ENCODE measurements at places on chromosomes 5 and 9.

DNA sequence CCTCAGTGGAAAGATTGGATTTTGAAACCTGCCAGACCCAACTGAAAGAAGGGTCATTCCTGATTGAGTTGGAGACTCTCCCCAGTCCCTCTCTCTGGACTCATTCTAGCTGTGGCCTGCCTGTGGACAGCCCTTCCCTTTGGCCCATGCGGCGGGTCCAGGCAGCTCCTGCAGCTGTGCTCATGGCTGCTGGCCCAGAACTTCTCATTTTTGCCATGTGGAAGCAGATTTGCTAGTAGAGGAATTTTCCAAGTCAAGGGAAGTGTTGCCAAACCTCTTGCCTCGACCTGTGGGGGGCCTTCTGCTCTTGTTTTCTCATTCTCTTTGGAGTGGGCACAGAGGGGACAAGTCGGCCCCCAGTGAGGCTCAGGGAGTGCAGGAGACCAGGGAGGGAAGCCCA, 89.2 kb downstream of the ANKRD33B start:
- peak; percentile 53 for DNase-seq

DNA sequence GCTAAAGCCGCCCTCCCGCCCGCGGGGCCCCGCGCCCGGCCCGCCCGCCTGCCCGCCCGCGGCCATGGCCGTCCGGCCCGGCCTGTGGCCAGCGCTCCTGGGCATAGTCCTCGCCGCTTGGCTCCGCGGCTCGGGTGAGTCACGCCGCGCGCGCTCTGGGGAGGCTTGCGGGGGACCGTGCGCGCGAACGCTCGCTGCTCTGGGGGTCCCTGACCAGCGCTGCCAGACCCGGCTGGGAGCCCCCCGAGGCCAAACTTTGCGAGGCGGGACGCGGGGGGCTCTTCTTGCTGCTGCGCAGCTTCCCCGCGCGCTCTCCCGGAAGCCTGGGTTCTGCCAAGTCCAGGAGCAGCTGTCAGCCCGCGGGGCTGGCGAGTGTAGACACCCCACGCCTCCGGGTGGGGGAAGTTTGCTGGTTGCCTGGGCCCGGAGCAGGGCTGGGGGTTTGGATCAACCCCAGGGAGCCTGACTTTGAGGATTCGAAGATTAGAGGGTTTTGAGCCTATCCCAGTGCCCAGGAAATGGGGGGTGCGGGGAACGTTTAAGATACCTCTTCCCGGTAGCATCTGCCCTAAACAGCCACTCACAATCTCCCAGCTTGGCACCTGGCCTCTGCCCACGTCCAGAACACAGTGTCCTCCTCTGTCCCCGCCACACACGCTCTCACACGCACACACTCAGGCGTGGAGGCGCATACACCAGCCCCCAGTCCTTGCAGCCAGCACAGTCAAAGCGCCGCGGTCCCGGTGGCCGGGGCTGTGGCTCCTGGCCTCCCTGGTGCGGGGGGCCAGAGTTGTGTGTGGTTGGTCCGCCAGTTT, 535 bp downstream of the UNC5A start:
- DNase-seq, result peak; percentile 62

GRCh38 chr9:131562032-131562959, 17.0 kb downstream of the PRRT1B start:
- no peak for DNase-seq

- DNase-seq, result no peak
Observed at GRCh38 chr5:61280761-61281427, 51.2 kb upstream of the ZSWIM6 start.

DNA sequence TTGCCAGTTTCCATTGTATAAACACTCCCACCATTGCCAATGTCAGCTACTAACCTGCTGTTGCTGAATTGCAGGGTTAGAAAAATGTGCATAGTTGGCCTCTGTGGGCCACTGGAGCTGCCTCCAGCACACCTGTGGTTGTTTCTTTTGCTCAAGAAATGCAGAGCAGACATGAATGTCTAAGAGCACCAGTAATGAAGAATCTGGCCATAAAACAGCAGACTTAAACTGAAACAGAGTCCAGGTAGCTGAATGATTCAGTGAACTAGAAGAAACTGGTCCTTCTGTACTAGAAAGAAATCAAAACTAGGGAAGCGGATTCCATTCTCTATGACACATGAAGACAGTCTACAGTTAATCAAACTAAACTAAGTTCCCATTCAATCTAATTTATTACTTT, 48.2 kb downstream of the NUDT12 start:
- no peak for DNase-seq

GRCh38 chr5:126808521-126808988, 31.6 kb downstream of the LMNB1 start:
- peak; percentile 42 for DNase-seq

- no peak for DNase-seq
Observed at GRCh38 chr5:25095261-25095660, 450.5 kb upstream of the CDH10 start.

DNA sequence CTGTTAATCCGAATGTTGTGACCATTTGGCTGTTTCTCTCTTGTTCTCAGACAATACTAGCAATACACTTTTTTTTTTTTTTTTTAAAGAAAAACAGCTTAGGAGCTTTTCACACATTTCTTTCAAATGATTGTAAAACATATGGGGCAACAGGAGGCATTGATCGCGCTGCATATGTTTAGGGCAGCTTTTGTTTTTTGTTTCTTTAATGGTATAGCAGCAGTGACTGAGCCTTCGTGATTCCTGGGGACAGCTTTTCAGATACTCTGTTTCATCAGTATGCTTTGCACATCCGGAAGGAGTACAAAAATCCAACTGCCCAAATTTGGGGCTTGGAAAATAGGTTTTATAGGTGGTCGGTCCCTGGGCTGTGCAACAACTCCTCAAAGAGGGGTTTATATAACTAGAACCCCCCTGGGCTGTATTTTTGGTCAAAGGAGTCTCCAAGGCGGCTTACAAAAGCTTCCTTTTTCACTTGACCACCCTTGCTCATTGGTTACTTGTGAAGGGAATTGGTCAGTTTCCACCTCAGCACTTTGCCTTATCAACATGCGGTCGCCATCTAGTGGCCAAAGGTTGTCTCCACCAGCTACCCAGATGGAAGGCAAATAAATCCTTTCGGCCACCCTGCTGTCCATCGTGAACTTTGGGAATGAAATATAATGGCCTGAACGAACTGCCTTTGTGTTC, 91.8 kb downstream of the PDE6A start:
- peak; percentile 83 for DNase-seq

DNA sequence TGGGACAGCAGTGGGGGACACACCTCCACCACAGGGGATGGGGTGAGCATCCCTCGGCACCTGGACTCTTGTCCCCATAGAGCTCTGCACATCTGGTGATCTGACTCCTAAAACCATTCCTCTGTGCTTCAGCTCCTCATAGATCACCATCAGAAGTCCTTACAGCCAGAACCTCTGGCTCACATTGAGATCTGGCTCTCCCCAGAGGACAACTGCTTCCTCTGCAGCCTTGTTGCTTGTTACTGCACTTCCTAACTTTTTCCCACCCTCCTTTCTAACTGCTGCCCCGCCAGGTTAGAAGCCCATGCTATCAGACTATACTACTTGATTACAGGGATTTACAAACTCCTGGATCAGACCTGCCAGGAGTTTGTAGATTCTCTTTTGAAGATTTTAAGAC, 64.5 kb downstream of the ARSB start:
- peak; percentile 44 for DNase-seq

GRCh38 chr5:168268949-168269936, 22.2 kb upstream of the WWC1 start:
- peak; percentile 92 for DNase-seq

DNA sequence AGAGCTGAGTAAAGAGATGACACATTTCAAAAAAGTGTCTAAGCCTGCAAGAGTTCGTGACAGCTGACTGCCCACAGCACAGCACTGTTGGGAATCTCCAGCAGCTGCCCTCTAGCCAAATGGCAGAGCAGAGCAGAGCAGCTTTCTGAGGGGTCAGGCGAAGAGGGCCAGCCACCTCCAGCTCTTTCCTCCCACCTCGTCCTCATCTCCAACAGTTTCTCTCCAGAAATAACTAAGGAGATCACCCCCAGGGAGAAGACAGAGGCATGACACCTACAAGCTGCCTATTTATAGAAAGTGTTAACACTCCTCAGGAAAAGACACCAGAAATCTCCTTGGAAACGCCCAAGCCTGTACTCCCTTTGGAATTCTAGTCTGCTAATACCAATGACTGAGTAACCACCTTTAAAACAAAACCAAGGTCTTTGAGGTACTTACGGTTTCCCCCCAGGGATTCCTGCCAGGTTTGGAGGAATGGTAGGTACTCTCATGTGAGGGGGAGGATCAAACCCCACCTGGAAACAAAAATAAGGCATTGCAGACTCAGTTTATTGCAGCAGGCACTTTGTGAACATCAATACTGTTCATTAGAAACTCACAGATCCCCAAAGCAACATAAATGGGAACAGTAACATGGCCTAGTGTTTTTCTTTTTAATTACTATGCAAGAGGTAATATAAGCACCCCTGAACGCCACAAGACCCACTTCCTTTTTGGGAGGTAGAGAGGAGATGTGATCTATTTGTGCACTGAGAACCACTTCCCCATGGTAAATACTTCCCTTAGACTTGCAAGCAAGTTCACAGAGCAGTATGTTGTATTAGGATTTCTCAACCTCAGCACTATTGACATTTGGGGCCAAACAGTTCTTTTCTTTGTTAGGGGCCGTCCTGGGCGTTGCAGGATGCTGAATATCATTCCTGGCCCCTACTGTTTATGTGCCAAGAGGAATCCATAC, 79.3 kb downstream of the TLE1 start:
- peak; percentile 54 for DNase-seq

DNA sequence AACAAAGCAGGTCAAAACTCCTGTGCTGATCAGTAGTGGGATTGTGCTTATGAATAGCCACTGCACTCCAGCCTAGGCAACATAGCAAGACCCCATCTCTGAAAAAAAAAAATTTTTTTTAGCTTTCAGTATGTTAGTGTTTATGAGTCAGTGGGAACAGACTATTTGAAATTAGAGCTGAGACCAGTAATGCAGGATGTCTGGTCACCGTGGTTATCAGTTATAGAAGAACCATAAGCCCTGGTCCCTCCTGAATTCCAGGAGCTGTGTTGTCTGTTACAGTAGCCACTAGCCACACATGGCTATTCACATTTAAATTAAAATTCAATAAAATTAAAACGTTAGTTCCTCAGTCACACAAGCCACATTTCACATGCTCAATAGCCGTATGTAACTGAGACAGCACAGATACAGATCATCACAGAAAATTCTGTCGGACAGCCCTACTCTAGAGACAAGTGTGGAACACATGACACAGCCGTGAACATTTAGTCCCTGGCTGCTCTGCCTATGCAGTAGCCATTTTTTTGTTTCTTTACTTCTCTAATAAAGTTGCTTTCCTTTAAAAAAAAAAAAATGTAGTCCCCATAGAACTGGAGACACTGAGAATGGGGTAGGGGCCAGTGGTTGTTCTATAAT, 96.1 kb upstream of the SAP30L start:
- DNase-seq, result no peak

DNA sequence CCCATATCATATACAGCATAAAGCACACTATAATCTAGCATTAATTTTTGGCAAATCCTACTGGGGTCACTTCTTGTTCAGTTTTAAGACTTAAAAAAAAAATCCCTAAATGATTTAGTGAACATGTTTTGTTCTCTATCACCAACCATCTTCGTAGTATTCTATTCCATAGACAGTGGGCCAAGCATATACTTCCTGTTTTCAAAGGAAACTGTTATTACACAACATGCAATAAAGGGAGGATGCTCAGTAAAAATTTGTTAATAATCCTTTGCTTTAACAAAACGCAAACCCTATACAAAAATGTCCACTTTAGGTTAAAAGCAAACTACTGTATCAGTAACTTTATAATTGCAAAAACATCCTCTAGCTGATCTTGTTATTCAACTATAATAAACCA, 13.0 kb downstream of the CCNH start:
- no peak for DNase-seq

DNA sequence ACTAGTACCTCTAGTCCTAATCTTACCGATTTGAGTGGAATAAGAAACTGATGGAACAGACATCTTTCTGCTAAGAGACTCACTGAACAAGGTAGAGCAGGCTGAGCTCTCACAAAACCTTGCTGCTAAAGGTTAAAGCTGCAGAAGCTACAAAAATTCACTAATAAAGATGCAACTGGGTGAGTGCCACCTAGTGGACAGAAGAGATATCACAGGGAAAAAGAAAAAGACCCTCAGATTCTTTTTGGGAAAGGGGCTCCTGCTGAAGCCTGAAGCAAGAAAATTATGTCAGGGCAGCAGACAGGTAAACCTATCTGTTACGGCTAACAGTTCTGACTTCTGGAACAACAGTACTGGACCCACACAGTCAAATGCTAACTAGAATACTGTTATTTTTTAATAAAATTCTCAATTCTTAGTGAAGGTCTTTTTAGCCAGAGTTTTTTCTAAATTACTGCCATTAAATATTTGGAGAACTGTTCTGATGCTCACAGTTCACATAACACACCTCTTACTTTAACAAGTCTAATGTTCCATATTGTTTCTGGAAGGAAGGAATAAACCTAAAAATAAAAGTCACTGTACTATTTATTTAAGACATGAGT, 51.2 kb downstream of the DIAPH1 start:
- peak; percentile 24 for DNase-seq

GRCh38 chr5:111853748-111854147, 96.8 kb upstream of the NREP start:
- DNase-seq, result no peak

- DNase-seq, result peak; percentile 64
Observed at GRCh38 chr9:76459694-76460635, 983 bp downstream of the GCNT1 start.

DNA sequence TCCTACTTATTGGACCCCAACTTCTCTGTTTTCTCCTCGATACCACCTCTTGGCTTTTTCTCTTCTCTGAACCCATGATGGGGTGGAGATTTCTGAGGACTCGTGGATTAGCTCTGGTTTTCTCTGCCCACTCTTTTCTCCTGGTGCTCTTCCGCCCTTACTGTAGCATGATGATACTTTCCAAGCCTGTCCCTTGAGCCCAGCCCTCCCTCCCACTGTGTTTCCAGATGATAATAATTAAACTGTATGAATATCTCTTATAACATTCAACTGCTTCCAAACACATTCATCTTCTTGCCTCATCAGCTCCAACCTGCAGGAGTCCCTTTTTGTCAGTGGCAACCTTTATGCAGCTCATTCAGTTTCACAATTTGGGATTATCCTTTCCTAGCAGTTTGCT, 494.2 kb upstream of the KLF4 start:
- DNase-seq, result peak; percentile 33

DNA sequence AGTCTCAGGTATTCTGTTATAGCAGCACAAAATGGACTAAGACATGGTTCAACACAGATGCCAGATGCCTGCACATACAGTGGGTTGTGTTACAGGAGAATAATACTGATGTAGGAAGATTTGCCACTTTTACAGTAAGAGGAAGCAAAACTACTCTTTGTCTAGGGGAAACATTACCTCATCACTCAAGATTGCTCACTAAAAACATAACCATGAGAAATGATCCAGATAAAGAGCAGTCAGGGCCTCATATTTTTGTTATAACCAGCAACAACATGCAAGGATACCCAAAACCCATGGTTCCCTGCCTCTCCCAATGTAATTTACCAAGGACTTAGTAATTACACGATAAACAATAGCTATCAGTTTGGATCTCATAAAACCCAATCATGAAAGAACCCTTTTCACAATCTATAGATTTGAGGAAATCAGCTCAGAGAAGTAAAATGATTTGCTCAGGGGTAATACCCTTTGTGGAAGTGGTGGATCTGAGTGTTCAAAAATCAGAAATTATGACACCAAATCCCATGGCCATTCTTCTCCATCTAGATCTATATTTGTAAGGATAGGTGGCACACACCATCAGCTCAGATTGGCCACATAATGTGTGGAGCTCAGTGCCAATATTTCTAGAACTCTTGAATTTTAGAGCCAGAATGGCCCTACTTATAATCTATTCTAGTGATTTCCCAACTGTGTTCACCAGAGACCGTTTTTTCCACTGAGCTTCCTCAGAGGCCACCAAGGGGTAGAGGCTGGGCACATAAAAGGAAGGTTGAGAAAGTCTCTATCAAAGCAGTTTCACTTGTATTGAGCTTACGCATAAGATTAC, 27.8 kb downstream of the DPYSL3 start:
- DNase-seq, result peak; percentile 17

Data from AG20443 (cell line).